CD4-positive, alpha-beta T cell treated with Interferon gamma for 1 hour (primary cell): ENCODE measurements at places on chromosomes 7 and 10.

GRCh38 chr10:30783939-30784501 lies 154.5 kb upstream of the LYZL2 start:
- peak; percentile 81 for DNase-seq

GRCh38 chr7:33050535-33051318 lies 11.8 kb downstream of the NT5C3A start:
- DNase-seq, result no peak

- DNase-seq, result no peak
Observed at GRCh38 chr7:90239050-90239449, 5.9 kb upstream of the CFAP69 start.

- DNase-seq, result no peak
Observed at GRCh38 chr10:75508814-75509306, 77.4 kb downstream of the LRMDA start.

DNA sequence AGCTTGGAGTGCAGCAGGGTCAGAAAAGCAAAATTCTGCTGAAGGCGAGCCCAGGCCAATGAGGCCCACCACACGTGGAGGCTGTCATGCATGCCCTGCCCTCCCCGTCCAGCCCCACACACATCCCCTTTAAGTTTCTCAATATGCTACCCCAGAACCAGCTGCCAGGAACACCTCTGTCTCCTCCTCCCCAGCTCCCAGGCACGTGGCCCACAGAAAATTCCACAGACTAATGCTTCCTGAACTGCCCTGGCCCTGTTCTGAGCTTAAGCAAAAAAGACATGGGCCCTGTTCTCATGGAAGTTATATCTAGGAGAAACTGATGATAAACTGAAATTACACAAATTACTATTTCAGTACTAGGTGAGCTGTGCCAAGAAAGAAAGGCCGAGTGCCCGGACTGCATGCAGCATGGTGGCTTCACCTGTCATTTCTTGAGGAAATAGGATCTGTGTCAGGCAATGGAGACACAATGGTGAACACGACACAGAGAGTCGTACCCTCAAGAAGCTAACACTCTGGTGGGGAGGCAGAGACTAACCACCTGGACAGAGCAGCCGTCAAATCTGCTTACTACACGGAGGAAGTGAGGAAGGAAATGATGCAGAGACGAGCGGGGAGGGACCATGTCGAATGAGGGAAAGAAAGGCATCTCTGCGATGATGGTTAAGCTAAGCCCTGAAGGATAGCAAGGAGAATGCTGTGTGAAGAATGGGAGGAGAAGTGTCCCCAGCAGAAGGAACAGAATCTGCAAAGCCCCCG lies 44.5 kb downstream of the PODXL start:
- no peak for DNase-seq

DNA sequence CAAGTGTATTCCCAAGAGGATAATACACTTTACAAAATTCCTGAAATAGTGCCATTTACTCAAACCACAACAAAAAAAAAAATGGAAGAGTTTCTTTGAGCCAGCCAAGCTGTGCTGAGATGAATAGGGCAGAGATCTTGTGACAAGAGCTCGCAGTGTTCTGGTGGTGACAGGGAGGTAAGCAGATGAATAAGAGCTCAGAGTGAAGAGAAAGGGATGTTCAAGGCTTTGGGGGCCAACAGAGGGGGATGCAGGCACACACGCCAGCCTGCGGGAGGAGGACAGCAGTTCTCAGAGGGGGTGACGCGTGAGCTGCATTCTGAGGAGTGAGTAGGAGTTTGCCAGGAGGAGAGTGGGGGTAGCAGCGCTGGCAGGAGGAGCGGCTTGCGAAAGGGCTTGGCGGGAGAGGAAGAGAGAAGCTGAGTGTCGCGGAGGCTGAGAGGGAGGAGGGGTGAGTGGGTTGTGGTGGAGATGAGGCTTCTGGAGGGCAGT lies 194.4 kb upstream of the IMMP2L start:
- DNase-seq, result no peak

GRCh38 chr7:115097175-115097671 lies 175.3 kb downstream of the MDFIC start:
- DNase-seq, result no peak

- no peak for DNase-seq
Observed at GRCh38 chr7:134368851-134369544, 52.3 kb upstream of the SLC35B4 start.
